ENCODE measurements at places on chromosomes 4 and X. TPM values are rescaled to one million over a fixed set of nuclear protein-coding genes. Genes with fewer than 3 reads are reported as not detected.

GRCh38 chr4:142883040-142883832 lies 37.1 kb upstream of the INPP4B start:
- DNase-seq, result peak; percentile 12

- DNase-seq, result no peak
Observed at GRCh38 chrX:8033175-8033574, 106.0 kb upstream of the PNPLA4 start.

- DNase-seq, result no peak
Observed at GRCh38 chr4:172073590-172073989, 260.4 kb downstream of the GALNTL6 start.

- DNase-seq, result no peak
Observed at GRCh38 chr4:6857009-6857882, 52.4 kb upstream of the TBC1D14 start.

Gene STPG2
- total RNA-seq, result not detected

DNA sequence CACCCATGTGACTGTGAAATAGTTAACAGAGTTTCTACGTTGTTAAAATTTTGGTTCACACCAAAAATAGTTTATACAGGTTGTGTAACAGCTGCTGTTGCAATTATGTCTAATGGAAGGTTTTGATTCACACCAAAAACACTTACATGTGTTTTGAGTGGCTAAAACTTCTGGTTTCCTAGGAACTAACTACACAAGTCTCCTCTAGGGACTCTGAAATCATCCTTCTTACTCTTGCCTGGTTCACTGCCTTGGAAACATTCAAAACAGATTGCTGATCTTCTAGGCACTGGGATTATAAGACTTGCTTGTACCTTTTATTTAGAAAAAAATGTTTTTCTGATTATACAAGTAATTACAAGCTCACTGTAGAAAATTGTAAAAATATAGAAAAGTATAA lies 14.9 kb upstream of the MORC4 start:
- no peak for DNase-seq

Gene GRIA3
- total RNA-seq, result not detected

DNA sequence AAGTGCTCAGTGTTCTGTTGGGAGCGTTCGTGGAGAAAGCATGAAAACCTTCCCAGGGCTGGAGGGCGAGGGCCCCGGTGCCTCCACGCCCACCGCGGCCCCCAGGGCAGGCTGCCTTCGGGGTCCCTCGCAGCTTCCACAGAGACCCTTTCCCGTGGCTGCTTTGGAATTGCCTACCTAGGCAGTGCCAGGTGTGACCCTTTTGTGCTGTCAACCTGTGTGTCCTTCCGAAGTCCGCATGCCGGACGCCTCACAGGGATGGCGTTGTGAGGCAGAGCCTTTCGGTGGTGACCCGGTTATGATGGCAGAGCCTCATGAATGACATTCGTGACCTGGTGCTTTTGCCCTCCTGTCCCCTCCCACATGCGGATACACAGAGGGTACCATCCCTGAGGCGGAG lies 17.4 kb downstream of the TMEM175 start:
- no peak for DNase-seq

All from endothelial cell of umbilical vein (primary cell).